ENCODE measurements at places on chromosomes 4 and X.

DNA sequence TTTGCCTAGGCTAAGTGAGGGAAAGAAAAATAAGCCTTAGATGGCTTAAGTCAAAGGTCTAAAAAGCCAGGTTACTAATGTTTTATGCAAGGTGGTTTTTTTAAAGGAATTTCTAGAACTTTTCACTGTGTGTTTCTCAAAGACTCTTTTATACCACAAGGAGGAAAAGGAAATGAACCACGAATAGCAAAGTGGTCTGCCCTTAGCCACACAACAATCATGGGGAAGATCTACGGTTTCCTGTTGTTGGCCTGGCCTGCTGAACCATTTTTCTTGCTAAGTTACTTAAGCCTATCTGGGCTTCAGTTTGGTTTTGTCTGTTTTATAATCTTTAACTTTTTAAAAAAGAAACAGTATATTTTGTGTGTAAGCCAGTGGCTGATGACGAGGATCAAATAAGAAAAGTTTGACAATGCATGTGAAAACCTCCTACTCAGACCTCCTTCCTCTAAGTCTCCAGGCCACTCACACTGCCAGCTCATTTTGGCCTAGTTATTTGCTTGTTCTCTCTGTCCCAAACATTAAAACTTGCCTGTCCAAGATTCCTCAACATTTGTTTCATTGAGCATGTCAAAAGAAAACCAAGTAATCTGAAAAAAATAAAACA, 56.7 kb upstream of the COL25A1 start:
- peak; percentile 52 for DNase-seq

GRCh38 chrX:42119076-42119475, 195.7 kb upstream of the CASK start:
- DNase-seq: no peak

- DNase-seq: no peak
Measured at GRCh38 chr4:29047341-29048041, 1672.7 kb upstream of the PCDH7 start.

DNA sequence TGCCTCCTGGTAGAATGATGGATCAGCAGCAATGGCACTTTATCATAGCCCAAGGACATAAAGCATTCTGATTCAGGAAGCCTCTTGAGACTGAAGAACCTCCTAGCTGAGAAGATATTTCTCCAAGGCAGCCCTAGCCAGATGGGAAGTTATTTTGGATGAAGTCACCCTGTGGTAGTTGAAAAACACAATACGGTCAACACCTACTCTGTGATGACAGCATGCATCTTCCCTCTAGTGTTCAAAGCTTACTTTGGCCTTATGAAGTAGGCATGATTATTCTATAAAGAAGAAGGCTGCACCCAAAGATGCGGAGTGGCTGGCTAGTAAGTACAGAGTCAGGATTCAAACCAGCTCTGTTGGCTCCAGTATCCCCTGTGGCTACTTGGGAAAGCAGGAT, 47.9 kb downstream of the TLR10 start:
- DNase-seq: no peak

DNA sequence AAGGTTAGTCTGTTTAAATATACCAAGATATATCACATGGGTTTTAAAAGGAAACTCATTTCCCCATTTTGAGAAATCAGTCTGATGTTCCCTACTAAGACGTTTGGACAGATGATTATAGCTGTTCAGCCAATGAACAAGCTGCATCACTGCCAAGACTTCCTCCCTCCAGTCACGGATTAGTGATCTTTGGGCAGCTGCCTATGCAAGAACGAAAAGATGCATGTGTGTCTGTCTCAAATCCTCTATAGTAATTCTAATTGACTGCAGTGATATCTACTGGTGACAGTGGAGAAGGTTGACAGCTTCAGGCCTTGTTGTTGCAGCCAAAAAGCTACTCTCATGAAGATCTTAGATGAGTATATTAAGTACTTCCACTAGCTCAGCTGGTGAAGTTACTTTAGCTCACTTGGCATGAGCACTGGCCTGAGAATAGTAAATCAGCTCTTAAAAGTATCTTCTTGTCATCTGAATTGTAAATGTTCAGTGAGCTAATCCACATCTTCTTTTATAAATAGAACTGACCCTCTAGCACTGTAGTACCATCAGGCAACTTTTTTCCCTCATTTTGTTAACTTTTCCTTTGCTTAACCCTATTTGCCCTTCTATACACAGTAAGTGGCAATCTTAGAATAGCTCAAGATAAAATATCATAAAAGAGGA, 134.5 kb upstream of the PCDH10 start:
- no peak for DNase-seq

- no peak for DNase-seq
Measured at GRCh38 chr4:88187766-88188165, 29.3 kb upstream of the ABCG2 start.
